ENCODE measurements at places on chromosomes 16 and 17.

DNA sequence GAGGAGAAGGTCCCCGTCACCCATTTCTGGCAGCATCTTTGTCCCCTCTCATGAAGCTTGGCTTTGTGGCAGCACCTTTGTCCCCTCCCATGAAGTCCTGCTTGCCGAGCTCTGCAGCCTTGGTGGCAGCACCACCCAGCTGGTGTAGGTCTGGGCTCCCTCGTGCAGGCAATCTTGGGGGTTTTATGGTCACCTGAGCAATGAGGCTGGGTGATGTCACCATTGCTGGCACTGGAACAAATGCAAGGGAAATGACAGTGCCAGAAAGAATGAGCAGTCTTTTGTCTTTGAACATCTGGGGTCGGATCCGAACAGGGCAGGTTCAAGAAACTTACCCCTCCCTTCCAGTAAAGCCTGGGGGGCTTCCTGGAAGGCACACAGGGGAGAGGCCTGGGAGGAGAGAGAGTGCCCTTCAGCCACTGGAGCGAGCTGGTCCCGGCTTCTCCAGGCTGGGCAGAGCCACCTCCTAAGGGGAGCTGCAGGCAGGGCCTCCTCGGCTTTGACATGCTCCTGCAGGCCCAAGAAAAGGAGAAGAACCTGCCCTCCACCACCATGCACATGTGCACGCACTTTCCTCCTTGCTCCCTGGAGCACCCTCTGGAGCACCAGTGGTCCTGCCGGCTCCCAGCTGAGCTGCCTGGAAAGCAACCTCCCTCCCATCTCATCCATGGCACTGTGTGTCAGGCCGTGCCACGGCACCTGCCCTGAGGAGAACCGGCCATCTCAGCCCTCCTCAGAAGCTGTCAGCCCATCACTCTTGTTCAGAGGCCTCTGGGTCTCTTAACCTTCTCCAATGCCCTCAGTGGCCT, 16.0 kb downstream of the BTBD17 start:
- no peak for DNase-seq

DNA sequence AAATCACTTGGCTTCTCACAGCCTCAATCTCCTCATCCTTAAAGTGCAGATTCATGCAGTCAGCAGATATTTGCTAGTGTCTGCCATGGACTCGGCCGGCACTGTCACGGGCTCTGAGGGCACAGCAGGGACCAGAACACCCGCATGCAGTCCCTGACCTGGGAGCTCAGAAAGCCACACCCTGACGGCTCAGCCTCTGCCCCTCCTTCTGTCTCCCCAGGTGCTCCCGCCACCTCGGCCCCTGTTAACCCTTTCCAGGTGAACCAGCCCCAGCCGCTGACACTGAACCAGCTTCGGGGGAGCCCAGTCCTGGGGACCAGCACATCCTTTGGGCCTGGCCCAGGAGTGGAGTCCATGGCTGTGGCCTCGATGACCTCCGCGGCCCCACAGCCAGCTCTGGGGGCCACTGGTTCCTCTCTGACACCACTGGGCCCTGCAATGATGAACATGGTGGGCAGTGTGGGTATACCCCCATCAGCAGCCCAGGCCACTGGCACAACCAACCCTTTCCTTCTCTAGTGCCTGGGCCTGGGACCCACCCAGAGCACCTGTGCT, 28.7 kb downstream of the B9D1 start:
- no peak for DNase-seq

DNA sequence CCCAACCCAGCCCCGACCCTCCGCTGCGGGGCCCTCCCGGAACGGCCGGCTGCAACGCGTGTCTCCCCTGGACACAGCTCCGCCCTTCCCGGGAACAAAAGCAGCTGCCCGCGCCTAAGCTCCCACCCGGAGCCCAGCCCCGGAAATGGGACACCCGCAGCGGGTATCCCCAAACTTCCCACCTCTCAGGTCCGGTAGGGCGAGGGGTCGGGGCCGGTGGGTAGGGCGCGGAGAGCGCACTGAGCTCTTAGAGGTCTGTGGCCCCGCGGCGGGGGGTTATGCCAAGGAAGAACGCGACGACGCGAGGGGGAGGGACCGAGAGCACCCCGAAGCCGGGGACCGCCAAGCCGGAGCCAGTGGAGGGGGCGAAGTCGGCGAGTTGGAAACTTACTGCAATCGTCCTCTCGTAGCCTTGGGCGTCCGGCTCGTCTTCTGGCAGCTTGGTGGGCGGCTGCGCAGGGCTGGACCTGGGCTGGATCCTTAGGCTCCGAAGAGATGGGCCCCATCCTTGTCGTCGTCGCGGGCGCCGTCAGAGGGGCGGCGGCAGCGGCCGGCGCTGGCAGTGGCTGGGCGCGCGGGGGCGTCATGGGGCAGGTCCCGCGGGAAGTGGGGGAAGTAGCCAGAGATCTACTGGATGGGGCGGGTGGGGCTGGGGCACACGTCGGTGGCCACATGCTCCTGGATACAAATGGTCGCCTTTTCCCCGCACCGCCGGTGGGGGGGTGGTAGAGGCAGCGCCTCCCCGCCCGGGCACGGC, 6.9 kb downstream of the USP6 start:
- DNase-seq: no peak

DNA sequence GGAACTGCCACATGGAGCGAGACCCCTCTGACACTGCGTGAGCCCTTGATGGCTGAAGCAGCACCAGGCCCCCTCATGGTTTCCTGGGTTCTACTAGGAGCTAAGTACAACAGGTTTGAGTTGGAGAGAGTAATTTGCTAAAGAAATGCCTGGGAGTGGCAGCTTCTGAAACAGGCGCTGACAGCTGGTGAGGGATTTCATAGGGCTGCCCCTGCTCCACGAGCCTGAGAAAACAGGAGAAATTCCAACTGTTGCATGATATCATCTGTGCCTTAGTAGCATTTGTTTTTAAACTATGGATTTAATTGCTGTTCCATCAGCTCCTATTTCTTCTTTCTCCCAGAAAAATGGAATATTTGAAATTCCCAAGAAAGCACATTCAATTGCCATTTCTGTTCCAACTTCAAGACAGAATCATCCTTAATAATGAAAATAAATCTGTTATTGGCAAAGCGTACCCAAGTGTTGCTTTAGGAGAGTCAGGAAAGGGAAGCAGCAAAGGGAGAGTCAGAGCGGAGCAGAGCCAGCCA, 78.8 kb upstream of the ANKFN1 start:
- peak; percentile 7 for DNase-seq

DNA sequence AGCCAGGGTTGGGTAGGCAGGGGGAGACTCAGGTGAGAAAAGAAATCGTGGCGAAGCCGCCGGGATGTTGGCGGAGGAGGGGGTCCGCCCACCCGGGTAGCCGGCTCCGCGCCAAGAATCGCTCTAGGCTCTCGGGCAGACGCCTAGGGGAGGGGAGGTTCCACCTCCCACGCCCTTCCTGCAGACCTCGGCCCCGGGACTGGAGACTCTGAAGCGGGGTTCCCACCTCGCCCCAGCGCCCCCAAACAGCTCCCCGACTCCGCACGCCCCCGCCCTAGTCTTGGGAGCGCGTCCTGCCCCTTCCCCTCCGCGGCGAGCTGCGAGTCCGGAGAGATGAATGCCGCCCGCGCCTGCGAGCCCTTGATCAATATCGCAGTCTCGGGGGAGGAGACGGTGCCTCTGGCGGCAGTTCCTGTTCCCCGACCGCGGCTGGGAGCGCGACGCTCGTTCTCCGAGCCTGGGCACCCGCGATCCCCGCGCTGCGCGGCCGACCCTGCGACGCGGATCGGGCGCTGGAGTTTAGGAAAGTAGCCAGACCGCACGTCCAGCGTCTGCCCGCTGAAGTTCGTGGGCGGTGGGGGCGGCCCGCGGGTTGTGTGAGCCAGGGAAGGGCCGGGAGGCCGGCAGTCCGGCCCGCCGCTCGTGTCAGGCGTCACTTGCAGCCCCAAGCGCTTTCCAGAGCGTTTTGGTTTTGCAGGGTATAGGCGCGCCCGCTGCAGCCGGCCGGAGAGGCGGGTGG, 790 bp downstream of the CRHR1 start:
- no peak for DNase-seq

GRCh38 chr16:16029431-16030011, 80.1 kb downstream of the ABCC1 start:
- no peak for DNase-seq

GRCh38 chr16:17567455-17567854, 96.7 kb upstream of the XYLT1 start:
- no peak for DNase-seq

- DNase-seq: no peak
These were observed 6.2 kb upstream of the GSE1 start for GRCh38 chr16:85606904-85607303.

DNA sequence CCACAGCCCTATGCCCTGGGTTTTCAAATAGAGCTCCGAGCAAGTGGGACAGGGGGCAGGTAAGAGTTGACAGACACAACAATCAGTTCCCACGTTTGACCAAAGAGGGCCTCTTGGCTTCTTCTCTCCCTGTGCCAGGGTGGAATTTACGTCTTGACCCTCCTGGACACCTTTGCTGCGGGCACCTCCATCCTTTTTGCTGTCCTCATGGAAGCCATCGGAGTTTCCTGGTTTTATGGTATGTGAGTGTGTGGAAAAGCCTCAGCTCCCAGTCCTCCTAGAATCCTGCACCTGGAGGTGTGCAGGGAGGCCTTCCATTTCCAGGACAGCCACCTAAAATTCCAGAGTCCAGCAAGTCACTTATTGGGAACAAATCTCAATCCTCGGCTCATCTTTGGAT, 42.5 kb downstream of the SLC6A2 start:
- no peak for DNase-seq

GRCh38 chr17:29746669-29747068, 124.0 kb upstream of the CORO6 start:
- DNase-seq: no peak

DNA sequence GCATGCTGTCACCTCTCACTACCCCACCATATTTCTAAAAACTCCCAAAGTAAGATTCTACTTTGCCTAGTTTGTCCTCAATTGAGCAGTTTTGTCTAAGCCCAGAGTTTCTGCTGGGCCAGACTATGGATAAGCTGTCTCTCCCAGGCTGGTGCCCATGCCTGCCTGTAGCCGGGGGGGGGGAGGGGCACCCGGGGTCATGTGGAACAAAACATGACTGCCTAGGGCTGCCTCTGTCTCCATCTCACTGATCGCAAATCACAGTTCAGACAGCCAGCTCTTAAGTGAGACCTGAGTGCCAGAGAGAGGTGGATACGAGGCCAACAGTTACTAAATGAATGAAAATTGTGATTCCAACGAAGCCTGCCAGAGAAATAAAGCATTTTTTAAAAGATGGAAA, 78.8 kb upstream of the RPRML start:
- DNase-seq: no peak

DNA sequence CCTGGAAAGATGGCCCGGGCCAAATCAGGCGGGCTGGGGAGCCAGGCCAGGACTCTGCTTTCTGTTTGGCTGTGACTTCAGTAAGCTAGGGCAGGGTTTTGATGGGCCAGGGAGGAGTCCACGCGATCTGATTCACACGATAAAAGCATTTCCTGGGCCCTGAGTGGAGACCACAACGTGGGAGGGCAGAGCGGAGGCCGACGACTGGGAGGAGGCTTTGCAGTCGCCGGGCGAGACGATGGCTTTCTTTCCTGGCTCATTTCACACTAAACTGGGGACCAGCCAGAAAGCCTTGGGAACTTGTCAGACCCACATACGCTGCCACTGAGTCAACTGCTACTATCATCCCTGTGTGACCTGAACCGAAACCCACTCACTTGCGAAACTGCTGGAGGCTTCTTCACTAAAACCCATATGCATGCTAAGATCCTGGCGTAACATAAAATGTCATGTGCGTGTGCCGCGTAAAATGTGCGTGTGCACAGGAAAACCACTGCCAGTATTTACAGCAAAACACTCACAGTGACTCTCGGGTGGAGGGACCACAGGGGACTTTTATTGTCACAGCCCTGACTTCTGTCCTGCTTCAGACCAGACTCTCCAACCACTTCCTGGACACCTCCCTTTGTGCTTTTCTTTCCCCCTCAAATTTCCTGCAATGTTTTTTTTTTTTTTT, 14.2 kb upstream of the RHBDF2 start:
- peak; percentile 92 for DNase-seq

GRCh38 chr17:78381601-78382232, 3.3 kb downstream of the PGS1 start:
- DNase-seq: no peak

GRCh38 chr17:5418858-5419355, 555 bp downstream of the NUP88 start:
- no peak for DNase-seq

- no peak for DNase-seq
These were observed 37.9 kb downstream of the SHISA6 start for GRCh38 chr17:11278992-11279270.

DNA sequence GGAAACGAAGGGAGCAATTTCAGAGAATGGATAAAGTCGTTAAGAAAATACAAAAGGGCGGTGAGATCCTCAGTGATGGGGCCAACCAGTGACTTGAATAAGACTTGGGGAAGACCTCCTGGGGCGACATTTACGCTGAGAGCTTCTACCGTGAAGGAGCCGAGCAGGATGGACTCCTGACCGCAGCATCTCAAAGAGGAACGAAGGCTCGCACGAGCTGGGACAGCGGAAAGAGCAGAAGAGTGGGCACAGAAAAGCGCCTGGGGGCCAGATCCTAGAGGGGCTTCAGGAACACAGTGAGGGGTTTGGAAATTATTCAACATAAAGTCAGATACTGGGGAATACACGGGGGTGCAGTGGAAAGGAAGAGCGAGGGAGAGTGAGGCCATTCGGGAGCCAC, 17.5 kb downstream of the ZNF750 start:
- no peak for DNase-seq

GRCh38 chr17:62075308-62075815, 10.3 kb upstream of the MED13 start:
- DNase-seq: no peak

DNA sequence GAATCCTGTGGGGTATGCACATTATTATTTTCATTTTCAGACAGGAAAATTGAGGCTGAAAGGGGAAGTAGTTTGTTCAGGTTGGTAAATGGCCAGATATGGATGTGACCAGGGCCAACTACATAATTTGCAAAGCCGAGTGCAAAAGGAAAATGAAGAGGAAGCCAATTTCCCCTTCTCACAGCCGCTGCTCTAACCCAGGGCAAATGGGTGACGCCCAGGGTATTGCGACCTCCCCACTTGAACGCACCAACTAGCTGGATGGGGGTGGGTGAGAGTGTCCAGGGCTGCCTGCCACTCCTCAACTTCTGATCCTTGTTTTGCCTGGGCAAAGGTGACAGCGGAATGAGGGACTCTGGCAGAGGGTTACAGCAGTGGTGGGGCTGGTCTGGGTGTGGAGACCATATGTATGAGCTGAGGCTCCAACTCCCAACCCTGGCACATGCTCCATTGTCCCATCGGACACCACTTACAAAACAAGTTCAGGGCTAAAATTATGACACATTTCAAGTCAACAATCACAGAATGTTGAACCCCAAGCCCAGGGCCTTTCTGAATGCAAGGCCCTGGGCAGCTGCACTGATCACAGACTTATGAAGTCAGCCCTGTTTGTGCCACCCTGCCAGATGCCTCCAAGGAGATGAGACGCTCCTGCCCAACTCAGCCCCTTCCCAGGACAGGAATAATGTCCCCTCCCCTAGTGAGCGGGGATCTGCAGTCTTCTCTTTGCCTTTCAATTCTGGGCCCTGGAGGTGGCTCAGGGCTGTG, 1.7 kb downstream of the ANKRD40CL start:
- DNase-seq: no peak
